ENCODE measurements at places on chromosomes 1 and 21. TPM values are rescaled to one million over a fixed set of nuclear protein-coding genes. Genes with fewer than 3 reads are reported as not detected.
A peak's percentile ranks its signal among the peaks of the same experiment; 100 is the strongest.

GRCh38 chr1:167428395-167428794, 89.9 kb downstream of the CD247 start:
- no peak for DNase-seq

DNA sequence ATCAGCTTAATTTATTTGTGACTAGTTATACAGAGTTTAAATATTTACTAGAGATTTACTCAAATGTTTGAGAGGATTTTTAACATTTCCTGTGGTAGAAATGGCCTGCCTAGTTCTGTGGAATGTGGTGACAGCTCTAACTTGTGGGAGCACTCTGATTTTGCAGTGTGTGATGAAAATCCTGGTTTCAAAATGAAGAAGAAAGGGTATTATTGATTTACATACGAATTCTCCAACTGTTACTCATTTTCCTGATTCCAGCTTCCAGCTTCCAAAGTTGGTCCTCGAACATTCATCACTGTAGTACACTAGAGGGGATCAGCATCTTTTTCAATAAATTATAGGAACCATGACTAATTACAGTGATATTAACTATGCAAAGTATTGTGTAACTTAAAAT, 462.7 kb upstream of the PKN2 start:
- DNase-seq = no peak

TMEM52 gene
- 2.0 TPM for total RNA-seq

- DNase-seq = no peak
These were observed 1292.6 kb downstream of the BRINP3 start for GRCh38 chr1:189185097-189185496.

DNA sequence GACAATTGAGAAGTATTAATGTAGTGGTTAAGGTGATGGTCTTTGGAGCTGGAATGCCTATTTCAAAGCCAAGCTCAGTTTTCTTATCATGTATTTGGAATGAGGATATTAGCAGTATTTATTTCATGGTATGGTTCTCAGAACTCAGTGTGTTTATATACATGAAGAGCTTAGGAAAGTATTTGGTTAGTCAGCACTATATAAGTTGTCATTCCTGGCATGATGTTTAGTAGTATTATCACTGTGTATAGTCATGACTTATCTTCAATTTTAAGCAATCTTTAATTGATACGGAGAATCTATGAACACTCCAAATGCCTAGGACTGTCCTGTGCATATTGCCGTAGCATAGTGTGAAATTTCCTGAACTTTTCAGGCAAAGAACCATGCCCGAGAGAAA, 501.9 kb upstream of the USP24 start:
- DNase-seq = no peak

RIPPLY3 gene
- not detected for total RNA-seq

DNA sequence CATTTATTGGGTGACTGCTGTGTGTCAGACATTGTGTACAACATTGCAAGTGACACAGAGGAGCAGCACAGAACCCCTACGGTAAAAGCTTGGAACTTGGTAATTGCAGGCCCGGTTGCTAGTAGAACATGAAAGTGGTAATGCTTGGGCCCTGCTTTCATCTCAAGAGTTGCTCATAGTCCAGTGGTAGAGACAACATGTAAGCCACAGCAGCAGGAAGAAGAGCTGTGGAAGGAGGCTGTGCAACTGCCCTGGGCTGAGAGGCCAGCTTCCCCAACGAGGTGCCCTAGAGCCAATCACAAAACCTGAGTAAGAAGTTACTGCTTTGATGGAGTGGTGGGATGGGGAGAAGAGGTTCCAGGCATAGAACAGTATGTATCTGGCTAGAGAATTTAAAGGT, 18.4 kb downstream of the CNIH4 start:
- DNase-seq = no peak

GRCh38 chr1:8970870-8971337, 25.2 kb downstream of the CA6 start:
- DNase-seq = peak; percentile 56

DNA sequence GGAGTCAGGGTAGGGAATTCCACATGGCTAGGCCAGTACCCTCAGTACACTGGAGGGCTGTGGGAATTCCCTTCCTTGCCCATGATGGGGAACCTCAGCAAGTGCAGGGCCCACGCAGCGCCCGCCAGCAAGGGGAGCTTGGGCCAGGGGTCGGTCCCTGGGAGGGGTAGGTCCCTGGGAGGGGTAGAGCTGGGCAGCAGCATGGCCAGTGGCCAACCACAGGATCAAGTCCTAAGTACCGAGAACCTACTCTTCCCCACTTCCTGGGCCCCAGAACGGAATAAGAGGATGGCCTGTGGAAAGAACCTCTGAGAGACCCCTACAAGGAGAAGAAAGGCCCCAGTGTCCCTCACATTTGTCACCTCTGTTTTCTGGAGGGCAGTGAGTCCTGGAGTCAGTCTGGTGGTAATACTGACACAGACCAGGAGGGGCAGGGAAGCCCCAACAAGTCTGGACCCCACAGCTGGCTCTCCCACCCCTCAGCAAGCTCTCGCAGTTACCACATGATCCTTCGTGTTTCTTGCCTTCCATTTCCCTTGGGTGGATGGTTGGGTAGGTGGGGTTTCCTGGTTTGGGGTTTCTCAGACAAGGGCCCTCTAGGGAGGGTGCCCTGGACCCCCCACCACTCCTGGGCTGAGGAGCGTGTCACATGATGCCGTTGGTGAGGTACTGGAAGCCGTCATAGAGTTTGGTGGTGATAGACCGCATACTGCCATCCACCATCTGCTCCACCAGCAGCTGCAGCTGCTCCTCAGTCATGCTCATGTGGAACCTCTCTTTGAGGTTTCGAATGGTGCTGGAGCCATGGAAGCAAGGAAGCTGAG, 10.3 kb downstream of the ZNF687 start:
- DNase-seq = no peak

GRCh38 chr1:38803647-38804046, 55.9 kb downstream of the RRAGC start:
- no peak for DNase-seq

SYT2 gene
- 0.07 TPM for total RNA-seq

GRCh38 chr21:46448108-46448507, 10.6 kb upstream of the DIP2A start:
- no peak for DNase-seq

DNA sequence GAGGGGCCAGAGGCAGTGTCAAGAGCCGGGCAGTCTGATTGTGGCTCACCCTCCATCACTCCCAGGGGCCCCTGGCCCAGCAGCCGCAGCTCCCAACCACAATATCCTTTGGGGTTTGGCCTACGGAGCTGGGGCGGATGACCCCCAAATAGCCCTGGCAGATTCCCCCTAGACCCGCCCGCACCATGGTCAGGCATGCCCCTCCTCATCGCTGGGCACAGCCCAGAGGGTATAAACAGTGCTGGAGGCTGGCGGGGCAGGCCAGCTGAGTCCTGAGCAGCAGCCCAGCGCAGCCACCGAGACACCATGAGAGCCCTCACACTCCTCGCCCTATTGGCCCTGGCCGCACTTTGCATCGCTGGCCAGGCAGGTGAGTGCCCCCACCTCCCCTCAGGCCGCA, at the start of gene BGLAP:
BGLAP (plus strand) TSS at position 259 of the 400 bp plus-strand sequence; CDS start at position 307, 48 bp downstream.
- DNase-seq = no peak

DNA sequence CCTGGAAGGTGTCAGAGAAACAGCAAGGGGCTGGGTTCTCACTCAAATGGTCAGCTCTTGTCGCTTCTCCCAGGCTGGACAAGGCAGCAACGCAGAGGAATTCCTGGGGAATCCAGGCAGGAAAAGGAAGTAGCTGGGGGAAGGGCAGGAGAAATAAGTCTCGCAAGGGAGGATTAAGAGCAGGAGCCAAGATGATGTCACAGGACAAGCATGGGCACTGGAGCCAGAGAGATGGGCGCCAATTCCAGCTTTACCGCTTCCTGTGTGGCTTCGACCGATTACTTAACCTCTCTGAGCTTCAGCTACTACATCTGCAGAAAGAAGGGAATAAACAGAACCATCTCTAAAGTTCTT, 70.5 kb downstream of the SSBP3 start:
- DNase-seq = no peak

FCRL3 gene
- 41.6 TPM for total RNA-seq

GRCh38 chr1:93306920-93307319, 38.8 kb upstream of the DR1 start:
- DNase-seq = no peak

- DNase-seq = no peak
These were observed 218.1 kb upstream of the PKN2 start for GRCh38 chr1:88466011-88466410.

FCRLB gene
- total RNA-seq = 4.3 TPM

HSPA6 gene
- 37.1 TPM for total RNA-seq

DNA sequence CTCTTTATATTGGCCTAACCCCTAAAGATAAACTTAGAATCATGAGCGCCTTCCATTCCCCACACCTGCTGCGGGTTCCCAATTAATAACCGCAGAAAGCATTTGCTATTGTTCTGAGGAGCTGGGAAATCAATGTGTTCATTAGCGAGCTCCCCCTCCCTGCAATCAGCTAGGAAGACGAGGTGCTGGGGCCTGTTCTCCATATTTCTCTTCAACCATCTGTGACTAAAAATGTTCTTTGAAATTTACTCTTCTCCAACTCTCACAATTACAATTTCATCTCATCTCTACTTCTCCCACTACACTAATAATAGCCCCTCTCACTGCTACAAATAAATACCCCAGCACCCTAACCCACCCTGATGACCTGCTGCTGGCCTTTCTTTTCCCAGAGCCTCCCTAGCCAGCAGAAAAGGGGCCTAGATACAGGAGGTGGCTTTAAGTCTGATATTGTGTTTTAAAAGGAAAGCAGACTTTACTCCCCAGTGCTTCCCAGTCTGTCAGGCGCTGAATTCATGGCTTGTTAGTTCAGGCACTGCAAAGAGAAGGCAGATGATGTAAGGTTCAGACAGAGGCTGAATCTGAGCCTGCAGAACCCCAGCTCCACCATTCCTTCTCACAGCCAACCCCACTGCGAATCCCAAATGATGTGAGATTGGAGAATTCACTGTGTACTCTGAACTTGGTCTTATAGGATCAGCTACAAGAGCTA, 477.5 kb upstream of the DAB1 start:
- no peak for DNase-seq

GRCh38 chr1:16984717-16985116, 4.3 kb upstream of the MFAP2 start:
- DNase-seq = no peak

MROH9 gene
- not detected for total RNA-seq

DNA sequence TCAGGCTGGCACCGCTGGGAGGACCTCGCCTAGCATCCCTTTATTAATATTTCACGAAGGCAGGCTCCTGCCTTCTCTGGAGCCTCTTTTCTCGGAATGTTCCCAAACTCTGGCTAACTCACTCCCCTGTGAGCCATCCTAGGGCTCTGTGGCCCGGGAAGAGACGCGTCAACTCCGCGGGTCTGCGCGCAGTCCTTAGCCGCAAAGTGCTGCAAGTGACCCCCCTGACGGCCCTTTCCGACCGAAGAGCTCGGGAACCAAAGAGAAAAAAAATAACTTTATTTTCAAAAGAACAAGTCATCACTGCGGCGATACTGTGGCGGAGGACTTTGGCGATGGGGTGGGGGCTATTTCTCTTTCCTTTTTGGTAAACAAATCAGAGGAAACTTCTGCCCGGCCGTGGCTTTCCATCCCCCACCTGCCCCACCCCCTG, 14.6 kb downstream of the NR5A2 start:
- DNase-seq = no peak

GRCh38 chr1:97331165-97331564, 589.7 kb downstream of the DPYD start:
- DNase-seq = no peak

DNA sequence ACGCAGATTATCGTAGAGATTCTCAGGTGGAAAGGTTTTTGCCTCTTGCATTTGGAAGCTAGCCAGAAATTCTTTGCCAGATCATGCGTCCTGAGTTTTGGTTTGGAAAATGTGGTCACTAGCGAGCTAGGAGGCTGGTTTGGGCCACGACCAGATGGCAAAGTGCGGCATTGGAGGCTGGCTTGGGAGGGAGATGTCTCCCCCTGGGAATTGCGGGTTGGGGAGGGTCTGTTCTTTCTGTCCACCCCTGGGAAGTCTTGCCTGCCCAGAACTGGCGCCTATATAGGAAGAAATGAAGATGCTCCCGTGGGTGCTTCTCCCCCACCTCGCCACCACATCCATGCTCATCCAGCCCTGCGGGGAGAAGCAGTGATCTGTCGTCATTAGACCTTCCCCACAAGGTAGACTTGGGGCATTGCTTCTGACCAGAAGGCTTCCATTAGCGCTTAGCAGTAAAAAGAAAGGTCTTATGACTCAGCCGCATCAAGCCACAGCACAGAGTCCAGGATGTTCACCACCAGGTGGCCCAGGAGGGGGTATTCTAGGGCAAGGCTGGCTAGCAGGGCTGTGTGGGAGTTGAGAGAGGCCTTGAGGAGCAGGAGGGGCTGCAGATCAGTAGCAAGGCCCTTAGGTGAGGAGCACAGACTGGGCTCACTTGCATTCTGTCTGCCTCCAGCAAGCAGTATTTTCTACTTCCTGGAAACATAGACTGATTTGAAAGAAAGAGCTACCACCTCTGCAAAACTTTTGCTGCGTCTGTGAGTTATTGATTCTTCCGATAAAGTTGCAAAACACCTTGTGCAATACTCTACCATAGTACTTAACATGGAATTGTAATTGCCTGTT, 1.5 kb upstream of the PTP4A2 start:
- DNase-seq = peak; percentile 88

SLC37A1 gene
- 28.4 TPM for total RNA-seq

DNA sequence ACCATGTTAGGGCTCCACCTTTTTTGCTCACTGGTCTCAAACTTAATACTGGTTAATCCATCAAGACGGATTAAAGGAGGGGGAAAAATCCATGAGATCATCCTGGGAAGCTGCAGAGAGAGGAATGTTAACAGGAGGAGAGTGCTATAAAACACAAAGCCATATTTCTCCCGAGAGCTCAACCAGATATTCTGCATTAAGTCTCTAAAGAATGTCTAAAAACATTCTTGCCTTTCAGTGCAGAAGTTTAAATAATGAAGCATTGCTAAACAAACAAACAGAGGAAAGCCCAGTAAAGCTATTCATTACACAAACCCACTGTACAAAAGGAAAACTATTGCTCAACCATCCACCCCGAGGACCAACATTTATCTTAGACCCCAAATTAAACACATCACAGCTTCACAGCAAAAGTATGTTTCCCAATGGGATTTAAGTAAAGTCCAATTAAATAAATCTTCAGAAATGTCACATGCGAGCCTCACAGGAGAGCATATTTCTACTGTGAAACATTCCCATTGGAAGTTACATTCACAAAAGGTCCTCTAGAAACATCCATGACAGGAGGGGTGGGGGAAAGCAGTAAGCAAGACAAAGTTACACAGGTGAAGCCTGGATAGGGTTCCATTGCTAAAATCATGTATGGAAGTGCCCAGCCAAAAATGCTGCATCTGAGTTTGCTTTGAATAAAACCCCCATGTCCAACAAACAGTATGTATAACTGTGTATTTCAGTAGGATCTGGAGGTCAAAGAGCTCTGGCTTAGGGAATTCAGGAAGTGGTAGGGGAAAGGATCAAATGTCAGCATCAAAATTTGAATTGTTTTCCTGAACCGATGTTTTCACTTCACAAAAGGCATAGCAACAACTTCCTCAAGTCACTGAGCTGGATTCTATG, 23.3 kb downstream of the DUSP10 start:
- DNase-seq = no peak

RRP1 gene
- total RNA-seq = 17.6 TPM

GRCh38 chr1:19029191-19030085, 73.0 kb upstream of the IFFO2 start:
- no peak for DNase-seq
